ENCODE measurements at places on chromosomes 16 and 17. TPM values are rescaled to one million over a fixed set of nuclear protein-coding genes. Genes with fewer than 3 reads are reported as not detected.

DNA sequence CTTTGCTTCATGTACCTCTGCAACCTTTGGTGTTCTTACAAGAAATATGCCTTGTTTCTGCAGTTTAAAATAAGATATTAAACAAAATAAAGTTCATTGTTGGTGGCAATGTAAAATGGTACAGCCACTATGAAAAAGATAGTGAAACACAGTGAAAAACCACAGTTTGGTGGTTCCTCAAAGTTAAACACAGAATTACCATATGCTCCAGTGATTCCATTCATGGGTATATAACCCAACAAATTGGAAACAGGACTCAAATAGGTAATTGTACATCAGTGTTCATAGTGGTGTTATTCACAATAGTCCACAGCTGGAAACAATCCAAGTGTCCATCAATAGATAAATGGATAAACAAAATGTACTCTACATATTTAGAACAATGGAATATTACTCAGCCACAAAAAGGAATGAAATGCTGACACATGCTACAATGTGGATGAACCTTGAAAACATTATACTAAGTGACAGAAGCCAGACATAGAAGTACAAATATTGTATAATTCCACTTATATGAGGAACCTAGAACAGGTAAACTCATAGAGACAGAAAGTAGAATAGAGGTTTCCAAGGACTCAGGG is 49.2 kb downstream of the CUEDC1 start:
- DNase-seq: no peak

C16orf92 gene
- not detected for total RNA-seq

KRT24 gene
- not detected for total RNA-seq

- DNase-seq: no peak
Observed at GRCh38 chr17:2178798-2179501, 124.0 kb downstream of the HIC1 start.

GRCh38 chr16:15856182-15856581 is 646 bp downstream of the MYH11 start:
- DNase-seq: no peak

Measured in IMR-90 (cell line).